ENCODE measurements at places on chromosomes 16 and 17.

GRCh38 chr17:19287651-19288050, 50.5 kb downstream of the EPN2 start:
- DNase-seq, result no peak

DNA sequence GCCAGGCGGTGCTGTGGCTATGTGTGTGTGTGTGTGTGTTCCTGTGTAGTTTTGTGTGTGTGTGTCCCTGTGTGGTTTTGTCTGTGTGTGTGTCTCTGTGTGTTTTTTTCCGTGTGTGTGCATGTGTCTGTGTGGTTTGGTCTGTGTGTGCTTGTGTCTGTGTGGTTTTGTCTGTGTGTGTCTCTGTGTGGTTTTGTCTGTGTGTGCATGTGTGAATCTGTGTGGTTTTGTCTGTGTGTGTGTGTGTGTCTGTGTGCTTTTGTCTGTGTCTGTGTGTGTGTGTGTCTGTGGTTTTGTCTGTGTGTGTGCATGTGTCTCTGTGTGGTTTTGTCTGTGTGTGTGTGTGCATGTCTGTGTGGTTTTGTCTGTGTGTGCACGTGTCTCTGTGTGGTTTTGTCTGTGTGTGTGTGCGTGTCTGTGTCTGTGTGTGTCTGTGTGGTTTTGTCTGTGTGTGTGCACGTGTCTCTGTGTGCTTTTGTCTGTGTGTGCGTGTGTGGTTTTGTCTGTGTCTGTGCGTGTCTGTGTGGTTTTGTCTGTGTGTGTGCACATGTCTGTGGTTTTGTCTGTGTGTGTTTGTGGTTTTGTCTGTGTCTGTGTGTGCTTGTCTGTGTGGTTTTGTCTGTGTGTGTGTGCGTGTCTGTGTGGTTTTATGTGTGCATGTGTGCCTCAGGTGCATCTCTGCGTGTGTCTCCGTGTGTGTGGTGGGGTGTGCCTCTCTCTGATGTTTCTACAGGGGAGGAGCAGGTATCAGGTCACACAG, 62.3 kb downstream of the ZDHHC7 start:
- DNase-seq, result no peak

DNA sequence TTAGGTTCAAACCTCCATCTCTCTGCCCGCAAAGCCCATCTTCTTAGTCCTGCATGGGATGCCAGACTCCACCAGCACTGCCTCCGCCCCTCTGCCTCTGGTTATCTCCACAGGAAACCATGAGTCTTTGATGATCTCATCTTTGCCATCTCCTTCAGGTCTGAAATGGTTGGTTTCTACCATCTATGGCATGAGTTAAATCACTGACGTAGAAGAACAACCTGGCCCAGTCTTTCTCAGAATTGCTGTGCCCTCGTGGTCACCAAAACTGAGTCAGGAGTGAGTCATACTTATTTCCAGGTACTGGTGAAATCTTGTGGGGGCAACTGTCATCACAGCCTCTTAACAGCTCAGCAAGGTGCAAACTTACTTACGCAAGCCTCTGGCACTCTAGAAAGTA, 468.7 kb upstream of the C16orf82 start:
- DNase-seq, result peak; percentile 32

GRCh38 chr16:85935391-85935973, 36.5 kb downstream of the IRF8 start:
- no peak for DNase-seq

- peak; percentile 73 for DNase-seq
Observed at GRCh38 chr16:46857368-46857945, 26.5 kb upstream of the C16orf87 start.

GRCh38 chr16:22659933-22660332, 149.2 kb downstream of the NPIPB5 start:
- no peak for DNase-seq

DNA sequence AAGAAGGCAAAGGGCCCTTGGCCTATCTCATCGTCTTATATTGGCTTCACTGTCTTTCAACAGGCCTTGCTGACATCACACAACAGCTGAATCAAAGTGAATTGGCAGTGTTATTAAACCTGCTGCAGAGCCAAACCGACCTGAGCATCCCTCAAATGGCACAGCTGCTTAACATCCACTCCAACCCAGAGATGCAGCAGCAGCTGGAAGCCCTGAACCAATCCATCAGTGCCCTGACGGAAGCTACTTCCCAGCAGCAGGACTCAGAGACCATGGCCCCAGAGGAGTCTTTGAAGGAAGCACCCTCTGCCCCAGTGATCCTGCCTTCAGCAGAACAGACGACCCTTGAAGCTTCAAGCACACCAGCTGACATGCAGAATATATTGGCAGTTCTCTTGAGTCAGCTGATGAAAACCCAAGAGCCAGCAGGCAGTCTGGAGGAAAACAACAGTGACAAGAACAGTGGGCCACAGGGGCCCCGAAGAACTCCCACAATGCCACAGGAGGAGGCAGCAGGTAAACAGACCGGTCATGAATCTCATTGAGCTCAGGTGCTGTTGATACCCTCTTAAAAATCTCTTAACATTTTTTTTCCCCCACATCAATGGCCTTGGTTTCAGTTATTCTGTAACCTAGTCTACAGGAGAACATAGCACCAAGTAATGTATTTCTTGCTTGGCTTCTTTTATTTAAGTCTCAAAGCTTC, 64.7 kb downstream of the CDK12 start:
- DNase-seq, result no peak

DNA sequence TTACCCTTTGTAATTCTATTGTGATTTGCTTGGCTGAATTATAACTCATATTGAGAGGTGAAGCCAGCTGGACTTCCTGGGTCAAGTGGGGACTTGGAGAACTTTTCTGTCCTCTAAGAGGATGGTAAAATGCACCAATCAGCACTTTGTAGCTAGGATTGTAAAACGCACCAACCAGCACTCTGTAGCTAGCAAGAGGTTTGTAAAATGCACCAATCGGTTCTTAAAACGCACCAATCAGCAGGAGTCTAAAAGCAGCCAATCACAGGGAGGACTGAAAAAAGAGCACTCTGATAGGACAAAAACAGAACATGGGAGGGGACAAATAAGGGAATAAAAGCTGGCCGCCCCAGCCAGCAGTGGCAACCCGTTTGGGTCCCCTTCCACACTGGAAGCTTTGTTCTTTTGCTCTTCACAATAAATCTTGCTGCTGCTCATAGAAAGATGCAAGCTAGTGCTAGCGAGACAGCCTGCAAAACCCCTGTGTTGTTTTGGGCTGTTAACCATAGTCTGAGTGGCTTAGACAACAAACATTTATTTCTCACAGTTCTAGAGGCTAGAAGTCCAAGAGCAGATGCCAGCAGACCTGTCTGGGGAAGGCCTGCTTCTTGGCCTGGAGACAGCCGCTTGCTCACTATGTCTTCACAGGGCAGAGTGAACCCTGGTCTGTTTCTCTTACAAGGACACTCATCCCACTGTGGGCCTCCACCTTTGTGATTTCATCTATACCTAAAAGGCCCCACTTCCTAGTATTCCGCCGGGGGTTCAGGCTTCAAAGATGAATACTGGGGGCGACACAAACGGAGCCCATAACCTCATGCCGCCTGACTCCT, 39.0 kb upstream of the CRISPLD2 start:
- DNase-seq, result no peak

DNA sequence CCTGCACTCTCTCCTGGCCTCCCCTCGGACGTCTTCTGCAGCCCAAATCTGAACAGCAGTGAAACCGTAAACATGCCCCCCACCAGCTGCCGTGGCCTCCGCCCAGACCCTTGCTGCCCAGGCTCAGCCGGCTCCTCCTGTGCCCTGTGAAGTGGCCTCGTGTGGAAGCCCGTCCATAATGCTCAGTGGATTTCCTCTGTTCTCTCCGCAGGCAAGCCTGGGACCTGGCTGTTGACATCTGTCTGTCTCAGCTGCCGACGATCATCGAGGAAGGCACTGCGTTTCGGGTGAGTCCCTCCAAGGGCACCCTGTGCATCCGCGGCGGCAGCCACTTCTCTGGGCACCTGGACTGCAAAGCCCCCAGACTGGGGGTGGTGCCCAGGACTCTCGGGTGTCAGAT, 153.9 kb upstream of the CHMP6 start:
- no peak for DNase-seq

DNA sequence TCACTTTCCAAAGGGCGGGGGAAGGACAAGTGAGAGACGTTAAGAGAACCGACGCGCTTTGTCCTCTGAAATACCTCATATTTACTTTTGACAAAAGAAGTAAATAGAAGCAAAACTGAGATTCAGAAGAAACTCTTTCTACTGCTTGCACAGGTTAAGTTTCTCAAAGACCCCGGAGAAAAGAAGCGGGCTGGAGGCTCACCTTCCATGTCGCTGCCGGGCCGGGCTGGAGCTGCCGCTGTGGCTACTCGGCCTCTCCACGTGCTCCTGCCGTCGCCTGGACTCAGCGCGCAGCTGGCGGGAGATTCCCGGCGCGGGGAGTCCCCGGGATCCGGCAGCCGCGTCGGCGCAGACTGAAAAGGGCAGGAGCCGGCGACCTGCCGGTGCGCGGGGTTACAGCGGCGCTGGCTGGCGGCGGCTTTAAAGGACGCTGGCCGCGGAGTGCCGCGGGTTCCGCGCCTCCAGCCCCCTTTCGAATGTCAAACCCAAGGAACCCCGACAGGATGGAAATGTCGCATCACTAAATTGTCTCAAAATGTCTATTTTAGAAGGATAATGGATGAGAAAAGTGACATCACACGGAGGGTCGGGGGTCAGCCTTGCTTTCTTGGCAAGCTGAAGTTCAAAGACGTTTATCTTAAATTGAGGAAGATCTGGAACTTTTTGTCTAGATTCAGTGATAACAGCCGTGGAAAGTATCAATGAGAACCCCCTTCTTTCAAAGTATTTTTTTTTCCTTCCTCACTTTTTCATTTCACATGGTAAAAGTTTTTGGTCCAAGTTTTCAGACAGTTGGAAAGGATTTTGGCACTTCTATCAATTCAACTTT, at the start of gene IKZF3:
Gene IKZF3, minus strand, starts transcription at position 395 of the 829 bp plus-strand sequence. Its CDS starts 186 bp downstream, at position 209.
- DNase-seq, result no peak

DNA sequence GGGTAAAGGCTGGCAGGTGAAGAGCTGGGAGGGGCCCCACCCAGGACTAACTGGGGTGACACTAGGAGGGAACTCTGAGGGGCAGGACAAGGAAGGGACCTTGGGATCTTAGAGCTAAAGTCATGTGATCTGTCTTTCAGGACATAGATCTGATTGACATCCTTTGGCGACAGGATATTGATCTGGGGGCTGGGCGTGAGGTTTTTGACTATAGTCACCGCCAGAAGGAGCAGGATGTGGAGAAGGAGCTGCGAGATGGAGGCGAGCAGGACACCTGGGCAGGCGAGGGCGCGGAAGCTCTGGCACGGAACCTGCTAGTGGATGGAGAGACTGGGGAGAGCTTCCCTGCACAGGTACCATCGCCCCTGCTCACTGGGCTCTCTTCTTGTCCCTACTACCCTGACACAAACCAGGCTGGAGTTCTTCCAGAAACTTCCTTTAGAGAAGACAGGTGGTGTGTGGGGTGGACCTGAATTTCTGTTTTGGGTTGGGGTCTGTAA, 8.1 kb downstream of the NFE2L1 start:
- DNase-seq, result no peak

GRCh38 chr17:30379303-30379902, 676 bp downstream of the CPD start:
- no peak for DNase-seq

- DNase-seq, result peak; percentile 42
Observed at GRCh38 chr17:82648742-82649331, 593 bp upstream of the WDR45B start.

- DNase-seq, result no peak
Observed at GRCh38 chr16:68091380-68092261, 6.5 kb downstream of the NFATC3 start.

- DNase-seq, result peak; percentile 67
Observed at GRCh38 chr17:82603981-82604448, 44.2 kb downstream of the WDR45B start.

DNA sequence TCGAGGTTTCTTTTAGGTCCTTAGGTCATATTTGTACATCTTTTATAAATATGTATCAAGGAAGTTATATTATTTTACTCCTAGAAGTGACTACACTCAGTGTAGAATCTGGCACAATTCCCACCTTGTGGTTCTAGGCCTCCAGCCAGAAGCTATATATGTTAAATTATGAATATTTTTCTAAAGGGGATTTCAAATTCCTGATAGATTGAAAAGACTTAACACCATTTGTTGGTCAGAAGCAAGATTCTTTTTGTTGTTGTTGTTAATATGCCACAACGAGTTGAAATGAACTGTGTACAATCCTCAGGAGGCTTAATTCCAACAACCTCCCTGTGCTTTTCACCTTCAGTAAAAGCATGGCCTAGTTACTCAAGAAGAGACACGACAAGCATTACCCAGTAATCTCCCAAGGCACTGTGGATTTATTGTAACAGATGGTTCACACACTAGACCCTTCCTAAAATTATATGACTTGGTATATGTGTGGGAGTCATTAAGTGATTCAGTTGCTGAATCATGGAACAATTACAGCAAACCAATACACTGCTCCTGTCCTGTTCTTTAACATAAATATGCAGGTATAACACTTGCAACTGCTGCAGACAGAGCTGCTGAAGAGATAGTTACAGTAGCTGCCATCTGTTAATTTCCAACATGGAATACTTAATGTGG, 964.4 kb upstream of the GOT2 start:
- DNase-seq, result no peak

- DNase-seq, result no peak
Observed at GRCh38 chr17:44334727-44335126, 10.1 kb upstream of the SLC25A39 start.

DNA sequence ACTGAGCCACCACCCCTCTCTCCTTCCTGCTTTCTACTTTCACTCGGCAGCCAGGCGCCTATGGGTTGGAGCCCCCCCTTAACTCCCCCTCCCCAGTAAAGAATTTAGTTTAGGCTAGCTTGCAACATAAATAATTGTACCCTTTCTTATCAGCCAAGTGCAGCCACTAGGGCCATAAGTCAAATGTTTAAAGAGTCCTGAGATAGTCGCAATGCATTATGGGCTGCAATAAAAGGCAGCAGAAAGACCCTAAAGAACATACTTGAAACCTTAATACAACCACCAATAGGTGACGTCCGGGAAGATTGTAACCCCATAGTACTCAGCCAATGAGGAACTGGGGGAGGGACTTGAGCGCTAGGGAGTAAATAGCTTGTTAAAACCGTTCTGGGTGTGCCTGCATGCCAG, 40.5 kb downstream of the C16orf82 start:
- no peak for DNase-seq

DNA sequence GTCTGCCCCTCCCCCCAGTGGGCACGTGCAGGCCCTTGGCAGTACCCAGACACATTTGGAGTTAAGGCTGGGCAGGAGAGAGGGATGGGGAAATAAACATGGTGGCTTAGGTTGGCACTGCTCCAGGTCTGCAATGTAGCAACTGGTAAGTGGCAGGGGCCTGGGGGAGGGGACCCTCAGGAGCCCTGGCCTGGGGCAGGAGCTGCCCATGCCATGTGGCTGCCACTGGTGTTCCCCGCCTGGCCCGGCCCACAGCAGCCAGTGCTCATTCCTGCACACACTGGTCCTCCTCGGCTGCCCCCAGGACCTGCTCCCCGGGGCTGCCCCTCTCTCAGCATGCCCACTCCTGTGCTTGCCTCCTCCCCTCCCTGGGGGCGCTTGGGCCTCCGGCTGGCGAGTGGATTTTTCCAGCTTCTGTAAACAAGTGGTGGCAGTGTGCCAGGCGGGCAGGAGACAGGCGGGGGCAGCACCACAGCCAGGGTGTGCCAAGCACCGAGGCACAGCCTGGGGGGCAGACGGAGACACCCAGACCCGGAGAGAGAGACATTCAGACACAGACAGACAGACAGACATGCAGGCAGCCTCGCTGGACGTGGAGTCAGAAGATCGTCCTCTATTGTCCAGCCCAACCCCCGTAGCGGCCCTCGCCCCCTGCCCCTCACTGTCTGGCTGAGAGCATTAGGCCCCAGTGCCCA, 9.4 kb downstream of the THRA start:
- peak; percentile 95 for DNase-seq

GRCh38 chr16:56915336-56916119, 16.4 kb upstream of the HERPUD1 start:
- peak; percentile 17 for DNase-seq

- DNase-seq, result no peak
Observed at GRCh38 chr17:41322903-41323895, 7.7 kb upstream of the KRTAP17-1 start.

All from putamen (tissue), 1 donor.